Stimulated activated CD8-positive, alpha-beta memory T cell treated with anti-CD3 and anti-CD28 coated beads, Interleukin-12 subunit alpha, Interleukin-12 subunit beta, amount 100 ng/mL, for 4 hours (primary cell): ENCODE measurements at places on chromosomes 16 and 17.
A peak's percentile ranks its signal among the peaks of the same experiment; 100 is the strongest.

GRCh38 chr17:68176718-68177117, 71.1 kb upstream of the AMZ2 start:
- no peak for DNase-seq

- no peak for DNase-seq
These were observed 4.2 kb downstream of the CORO6 start for GRCh38 chr17:29618272-29619065.

GRCh38 chr17:67573987-67574657, 143.6 kb upstream of the NOL11 start:
- DNase-seq, result no peak

DNA sequence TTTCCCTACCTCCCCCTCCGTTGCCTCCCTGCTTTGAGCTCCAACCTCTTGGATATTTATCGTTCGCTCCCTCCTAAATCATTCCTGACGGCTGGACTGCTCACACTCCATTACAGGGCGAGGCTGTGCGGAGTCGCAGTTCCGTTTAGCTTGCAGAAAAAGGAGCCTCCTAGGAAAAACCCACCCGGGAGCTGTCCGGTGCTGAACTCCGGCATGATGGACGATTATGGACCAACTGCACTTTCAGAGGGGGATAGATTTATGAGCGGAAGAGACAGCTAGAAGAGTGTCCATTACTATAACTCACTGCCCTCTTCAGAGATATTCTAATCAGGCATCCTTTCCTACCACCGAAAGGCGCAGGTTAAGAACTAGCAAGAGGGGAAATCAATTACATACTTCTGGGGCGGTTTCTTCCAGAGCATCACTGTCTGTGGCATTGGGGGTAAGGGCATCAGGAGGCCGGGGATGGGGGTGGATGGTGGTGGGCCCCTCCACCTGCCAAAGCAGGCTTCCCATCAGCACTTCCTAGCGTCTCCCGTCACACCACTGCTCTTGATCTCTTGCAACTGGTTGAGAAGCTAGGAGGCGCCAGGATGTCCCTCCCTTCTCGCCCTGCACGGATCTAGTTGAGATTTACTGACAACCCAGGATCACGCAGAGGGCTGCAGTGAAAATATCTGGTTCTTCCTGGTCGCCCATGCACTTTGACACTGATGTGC, 251.2 kb downstream of the ENGASE start:
- DNase-seq, result no peak

DNA sequence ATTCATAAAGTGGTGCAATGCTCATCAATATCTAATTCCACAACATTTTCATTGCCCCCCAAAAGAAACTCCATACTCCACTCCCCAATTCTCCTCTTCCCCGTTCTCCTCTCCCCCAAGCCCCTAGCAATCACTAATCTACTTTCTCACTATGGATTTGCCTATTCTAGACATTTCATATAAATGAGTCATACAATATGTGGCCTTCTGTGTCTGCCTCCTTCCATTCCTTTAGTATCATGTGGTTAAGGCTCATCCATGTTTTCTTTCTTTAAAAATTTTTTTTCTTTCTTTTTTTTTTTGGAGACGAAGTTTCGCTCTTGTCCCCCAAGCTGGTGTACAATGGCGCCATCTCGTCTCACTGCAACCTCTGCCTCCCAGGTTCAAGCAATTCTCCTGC, 56.3 kb upstream of the HAS3 start:
- DNase-seq, result no peak

GRCh38 chr17:39750131-39751015, 12.6 kb downstream of the GRB7 start:
- no peak for DNase-seq

DNA sequence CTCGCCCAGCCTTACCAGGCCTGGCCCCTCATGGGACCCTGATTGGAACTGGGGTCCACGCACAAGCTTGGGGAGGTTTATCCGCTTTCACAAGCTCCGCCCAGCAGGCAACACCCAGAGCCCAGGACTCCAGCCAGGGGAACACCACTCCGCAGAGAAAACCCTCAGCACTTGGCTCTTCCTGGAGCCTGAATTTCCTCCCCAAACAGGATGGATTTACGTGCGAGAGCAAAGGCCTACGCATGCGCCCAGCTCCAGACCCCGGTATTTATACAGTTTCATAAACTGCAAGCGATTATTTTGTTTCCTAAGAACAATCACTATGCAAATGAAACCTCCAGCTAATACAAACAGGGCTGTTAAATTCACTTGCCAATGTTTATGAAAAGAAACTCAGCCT, 22.8 kb downstream of the ZNF423 start:
- DNase-seq, result no peak

- no peak for DNase-seq
These were observed 323.0 kb downstream of the CBLN1 start for GRCh38 chr16:48958681-48959080.

DNA sequence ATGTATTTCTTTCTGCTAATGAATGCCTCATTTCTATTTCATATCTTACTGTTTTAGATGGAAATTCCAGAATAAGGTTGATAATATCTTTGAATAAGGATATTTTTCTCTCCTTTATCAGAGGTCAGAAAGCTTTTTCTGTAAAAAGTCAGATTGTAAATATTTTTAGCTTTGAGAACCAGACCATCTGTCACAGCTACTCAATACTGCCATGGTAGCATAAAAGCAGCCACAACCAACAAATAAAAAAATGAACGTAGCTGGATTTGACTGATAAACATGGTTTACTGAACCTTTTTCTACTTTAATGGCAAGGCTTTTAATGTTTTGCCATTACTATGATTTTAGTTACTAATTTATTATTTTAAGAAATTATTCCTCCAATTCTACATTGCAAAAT, 217.4 kb upstream of the COX10 start:
- DNase-seq, result no peak

DNA sequence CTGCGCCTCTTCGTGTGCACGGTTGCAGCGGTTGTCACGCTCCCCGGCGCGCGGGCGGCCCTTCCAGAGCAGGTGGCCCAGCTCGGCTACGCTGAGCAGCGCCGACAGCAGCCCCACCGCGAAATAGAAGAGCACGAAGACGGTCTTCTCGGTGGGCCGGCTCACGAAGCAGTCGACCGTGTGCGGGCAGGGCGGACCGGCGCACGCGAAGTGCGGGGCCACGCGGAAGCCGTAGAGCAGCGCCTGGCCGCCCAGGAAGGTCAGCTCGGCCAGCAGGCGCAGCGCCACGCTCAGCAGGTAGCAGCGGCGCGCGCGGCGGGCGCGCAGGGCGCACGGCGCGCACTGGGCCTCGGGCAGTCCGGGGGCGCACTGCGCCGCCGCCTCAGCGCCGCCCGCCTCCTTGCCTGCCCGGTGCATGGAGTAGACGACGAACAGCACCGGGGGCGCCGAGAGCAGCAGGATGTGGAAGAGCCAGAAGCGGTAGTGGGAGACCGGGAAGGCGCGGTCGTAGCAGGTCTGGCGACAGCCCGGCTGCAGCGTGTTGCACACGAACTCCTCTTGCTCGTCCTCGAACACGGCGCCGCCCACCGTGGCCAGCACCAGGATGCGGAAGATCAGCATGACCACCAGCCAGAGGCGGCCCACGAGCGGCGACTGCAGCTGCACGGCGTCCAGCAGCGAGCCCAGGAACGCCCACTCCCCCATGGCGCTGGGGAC, 1.3 kb downstream of the GJD3 start:
- DNase-seq, result no peak

- no peak for DNase-seq
These were observed 37.8 kb downstream of the MEAK7 start for GRCh38 chr16:84466692-84467091.

DNA sequence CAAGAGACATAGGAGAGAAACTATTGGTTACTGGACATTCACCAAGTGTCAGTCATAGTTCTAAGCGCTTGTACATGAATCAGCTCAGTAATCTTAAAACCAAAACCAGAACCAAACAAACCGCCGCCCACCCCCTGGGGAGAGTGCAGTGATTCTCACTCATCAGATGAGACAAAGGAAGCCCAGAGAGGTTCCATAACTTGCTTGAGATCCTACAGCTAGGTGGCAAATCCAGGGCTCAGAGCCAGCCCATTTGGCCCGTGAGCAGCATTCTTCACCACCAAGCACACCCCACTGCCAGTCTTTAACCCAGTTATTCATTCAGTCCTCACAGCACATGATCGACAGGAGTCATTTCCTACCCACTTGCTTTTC, 37.2 kb upstream of the RGS9 start:
- DNase-seq, result peak; percentile 55

- no peak for DNase-seq
These were observed 10.1 kb upstream of the ZFP1 start for GRCh38 chr16:75138233-75138632.

DNA sequence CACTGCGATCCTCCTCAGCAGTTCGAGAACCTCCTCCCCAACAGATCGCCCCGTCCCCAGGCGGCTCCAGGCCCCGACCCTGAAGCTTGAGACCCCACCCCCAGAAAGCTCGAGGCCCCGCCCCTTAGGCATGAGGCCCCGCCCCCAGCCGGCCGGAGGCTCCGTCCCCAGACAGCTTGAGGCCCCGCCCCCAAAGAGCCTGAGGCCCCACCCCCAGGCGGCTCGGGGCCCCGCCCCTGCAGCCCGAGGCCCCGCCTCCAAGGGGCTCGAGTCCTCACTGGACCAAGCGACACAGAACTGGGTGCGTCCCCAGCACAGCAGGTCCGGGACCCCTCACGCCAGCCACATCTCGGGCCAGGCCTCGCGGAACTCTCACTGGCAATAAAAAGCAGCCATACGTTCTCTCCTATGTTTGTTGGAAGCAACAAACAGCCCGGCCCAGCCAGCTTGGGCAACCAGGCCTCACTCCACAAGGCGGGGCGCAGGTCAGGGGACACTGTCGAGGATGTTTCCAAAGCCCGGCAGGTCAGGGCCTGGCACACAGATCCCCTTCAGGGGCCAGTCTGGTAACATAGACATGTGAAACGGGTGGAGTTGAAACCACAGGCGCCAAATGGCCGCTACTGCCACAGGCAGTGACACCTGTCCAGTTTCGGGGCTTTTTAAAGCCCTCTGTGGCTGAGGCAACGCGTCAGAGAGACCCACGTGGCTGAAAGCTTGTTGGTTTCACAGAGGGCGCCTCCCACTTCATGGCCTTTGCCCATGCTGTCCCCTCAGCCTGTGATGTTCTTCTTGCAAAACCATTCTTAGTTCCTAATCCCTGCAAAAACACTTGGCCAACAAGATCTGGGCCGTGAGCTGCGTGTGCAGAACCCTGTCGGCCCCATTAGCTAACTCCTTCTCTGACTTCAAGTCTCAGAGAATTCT, 224.2 kb downstream of the PARN start:
- DNase-seq, result no peak

GRCh38 chr16:70442344-70442743, 3.4 kb upstream of the ST3GAL2 start:
- no peak for DNase-seq

- DNase-seq, result peak; percentile 92
These were observed at the start of gene TMEM219 for GRCh38 chr16:29961479-29962343. Gene TMEM219 (plus strand): TSS chr16:29962079. CDS start chr16:29963144, 1,065 bp downstream.

DNA sequence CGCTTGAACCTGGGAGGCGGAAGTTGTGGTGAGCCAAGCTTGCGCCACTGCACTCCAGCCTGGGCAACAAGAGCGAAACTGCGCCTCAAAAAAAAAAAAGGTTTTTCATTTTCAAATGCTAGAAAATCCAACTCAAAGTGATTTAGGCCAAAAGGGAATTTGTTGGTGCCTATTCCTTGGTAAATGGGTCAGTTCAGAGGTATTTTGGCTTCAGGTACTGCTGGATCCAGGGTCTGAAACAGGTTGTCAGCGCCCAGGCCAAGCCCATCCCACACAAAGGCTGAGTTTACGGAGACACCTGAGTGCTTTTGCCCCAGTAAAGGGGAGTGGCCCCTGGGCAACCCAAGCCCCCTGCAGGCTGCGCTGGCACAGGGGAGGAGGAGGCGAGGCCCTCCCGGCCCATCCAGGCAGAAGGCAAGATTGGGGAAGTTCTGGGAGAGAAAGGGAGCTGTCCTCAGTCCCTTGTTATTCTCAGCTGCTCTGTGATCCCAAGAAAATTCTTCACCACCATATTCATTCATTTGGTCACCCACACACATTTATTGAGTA, 8.5 kb upstream of the JPH3 start:
- DNase-seq, result no peak

DNA sequence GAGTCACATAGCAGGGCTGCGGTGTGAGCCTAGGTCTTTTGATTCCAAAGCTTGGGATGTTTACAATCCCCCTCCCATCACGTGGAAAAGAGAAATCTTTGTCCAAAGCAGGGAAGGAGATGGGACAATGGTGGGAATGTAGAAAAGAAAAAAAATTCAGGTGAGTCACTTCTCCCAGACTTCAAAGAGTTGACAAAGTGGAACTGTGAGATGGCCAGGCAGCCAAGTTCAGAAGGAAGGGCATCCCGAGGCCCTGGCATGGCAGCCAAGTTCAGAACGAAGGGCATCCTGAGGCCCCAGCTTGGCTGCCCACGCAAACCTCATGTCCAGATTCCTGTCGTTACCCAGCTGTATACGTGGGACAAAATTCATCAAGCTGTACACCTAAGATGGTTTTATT, 47.5 kb downstream of the FOXL1 start:
- no peak for DNase-seq

DNA sequence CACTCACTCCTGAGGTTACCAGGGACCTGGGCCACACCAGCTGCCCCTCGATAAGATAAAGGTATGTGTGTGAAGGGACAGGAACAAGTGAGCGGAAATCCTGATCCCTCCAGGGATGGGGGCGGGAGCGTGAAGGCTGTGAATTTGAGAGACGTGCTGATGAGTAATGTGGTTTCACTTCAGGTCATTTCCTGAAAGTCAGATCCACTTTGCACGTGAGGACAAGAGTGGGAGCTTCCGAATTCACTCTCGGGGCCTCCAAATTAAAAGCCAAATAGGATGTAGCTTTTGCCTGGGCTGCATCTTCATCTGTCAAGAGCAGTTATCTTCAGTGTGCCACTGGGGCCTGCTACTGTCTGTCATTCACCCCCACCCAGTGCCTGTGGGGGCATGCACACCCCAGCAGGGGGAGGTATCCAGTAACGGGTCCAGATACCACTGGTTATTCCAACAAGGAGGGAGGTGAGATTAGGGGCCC, 87.4 kb upstream of the LHX1 start:
- no peak for DNase-seq

DNA sequence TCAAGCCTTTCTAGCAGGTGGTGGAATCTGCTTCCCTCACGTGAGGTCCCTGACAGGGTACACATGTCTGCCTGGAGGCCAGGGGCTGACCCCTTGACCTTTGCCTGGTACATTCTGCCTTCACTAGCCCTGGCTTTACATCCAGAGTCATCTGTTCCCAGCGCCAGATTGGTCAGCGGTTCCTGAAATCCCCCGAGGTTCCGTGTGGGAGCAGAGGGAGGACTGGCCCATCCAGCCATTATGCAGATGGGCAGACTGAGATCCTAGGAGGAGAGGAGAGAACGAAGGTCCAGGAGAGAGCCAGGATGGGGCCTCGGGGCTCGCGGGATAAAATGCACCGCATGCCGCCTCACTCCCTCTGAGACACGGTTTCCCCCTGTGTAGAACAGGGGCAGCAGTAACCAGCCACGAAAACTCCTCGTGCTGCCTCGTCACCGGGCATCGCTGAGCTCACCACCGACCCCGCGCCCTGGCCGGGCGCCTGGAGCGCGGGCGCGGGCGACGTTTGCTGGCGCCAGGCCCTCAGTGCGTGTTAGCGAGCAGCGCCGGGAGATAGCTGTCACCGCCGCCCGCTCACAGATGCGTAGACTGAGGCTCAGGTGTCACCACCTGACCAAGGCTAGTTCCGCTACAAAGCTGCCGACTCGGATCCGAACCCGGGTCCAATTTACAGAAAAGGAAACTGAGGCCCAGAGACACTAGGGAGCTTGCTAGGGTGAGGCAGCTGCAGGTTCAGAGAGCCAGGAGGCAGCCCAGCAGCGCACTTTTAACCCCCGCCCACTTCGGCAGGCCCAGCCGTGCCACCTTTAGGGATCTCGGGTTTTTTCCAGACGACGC, 811 bp upstream of the MAP2K3 start:
- no peak for DNase-seq
